Stimulated activated CD8-positive, alpha-beta memory T cell treated with anti-CD3 and anti-CD28 coated beads, Interleukin-7, amount 100 ng/mL, for 24 hours (primary cell): ENCODE measurements at places on chromosomes 3 and 15.

- no peak for DNase-seq
Measured at GRCh38 chr3:18394384-18394995, 30.6 kb downstream of the SATB1 start.

DNA sequence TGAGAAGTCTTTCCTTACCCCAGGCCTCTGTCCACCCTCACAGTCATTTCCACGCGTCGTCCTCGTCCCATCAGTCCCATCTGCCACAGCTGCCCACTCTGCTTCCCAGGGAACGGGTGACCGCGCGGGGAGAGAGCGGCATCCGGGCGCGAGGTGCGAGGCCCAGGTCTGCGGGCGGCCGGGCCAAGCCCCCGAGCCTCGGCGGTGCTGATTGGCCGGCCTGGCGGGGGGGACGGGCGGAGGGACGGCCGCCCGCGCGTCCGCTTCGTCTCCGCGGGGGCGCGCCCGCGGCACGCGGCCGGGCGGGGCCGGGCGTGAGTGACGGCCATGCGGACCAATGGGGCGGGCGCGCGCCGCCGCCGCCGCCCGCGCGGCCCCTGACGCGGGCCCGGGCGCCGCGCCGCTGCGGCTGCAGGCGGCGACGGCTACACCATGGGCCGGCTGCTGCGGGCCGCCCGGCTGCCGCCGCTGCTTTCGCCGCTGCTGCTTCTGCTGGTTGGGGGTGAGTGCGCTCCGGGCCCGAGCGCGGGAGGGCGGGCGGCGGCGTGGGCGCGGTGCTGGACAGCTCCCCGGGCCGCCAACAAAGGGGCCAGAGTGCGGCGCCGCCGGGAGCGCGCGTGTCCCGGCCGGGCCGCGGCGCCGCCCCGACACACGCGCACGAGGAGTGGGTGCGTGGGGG lies at the start of gene PODXL2:
TSS of gene PODXL2 (plus strand) at position 398 of the 679 bp plus-strand sequence. CDS start at position 433, 35 bp downstream.
- DNase-seq = no peak

GRCh38 chr15:43808960-43809678 lies 8.7 kb downstream of the HYPK start:
- DNase-seq = no peak

- no peak for DNase-seq
Measured at GRCh38 chr3:14418296-14419250, 16.2 kb downstream of the SLC6A6 start.

GRCh38 chr3:141382571-141382970 lies 14.3 kb downstream of the ZBTB38 start:
- DNase-seq = no peak

GRCh38 chr3:120469440-120469839 lies 18.6 kb upstream of the FSTL1 start:
- DNase-seq = no peak

- no peak for DNase-seq
Measured at GRCh38 chr3:111244760-111245159, 173.1 kb downstream of the NECTIN3 start.

- DNase-seq = no peak
Measured at GRCh38 chr15:55915221-55915620, 78.2 kb downstream of the NEDD4 start.
